PC-3 (cell line): ENCODE measurements at places on chromosomes 16 and 17.

DNA sequence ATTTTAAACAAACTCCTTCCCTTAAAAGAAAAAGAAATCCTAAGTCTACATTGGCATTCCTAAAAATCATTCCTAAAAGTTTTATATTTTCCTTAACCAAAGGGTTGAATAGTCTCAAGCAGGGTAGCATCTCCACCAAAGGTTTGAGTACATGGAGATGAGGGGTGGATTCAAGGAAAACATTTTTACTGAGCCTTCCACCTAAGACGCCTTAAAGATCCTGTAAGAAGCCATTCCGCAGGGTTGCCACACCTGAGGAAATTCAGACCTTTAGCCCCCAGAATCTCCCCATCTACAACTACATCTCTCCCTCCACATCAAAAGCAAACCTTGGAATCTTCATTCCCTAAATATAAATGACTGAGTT, 7.7 kb upstream of the AKTIP start:
- H3K4me1 ChIP-seq = peaks cover 15% of the 10 kb centered on the region
- DNase-seq = no peak
- no peaks in the 10 kb centered on the region for H3K36me3 ChIP-seq
- no peaks in the 10 kb centered on the region for H3K27me3 ChIP-seq
- H3K27ac ChIP-seq = no peak overlapping the region

GRCh38 chr17:20925091-20925490, 117.7 kb downstream of the USP22 start:
- H3K27me3 ChIP-seq = no peaks in the 10 kb centered on the region
- H3K36me3 ChIP-seq = no peaks in the 10 kb centered on the region
- no peak overlapping the region for H3K27ac ChIP-seq

- no peaks in the 10 kb centered on the region for H3K4me1 ChIP-seq
- no peaks in the 10 kb centered on the region for H3K36me3 ChIP-seq
- no peaks in the 10 kb centered on the region for H3K27me3 ChIP-seq
- H3K4me3 ChIP-seq = no peak overlapping the region
These were observed 151.7 kb downstream of the PRKCB start for GRCh38 chr16:23987443-23987842.

GRCh38 chr16:67845291-67846062, 1.3 kb upstream of the NUTF2 start:
- no peaks in the 10 kb centered on the region for H3K27me3 ChIP-seq
- H3K27ac ChIP-seq = peak overlapping the region; percentile 81
- H3K36me3 ChIP-seq = no peaks in the 10 kb centered on the region
- DNase-seq = no peak
- H3K4me3 ChIP-seq = peak overlapping the region; percentile 98
- H3K4me1 ChIP-seq = peaks cover 38% of the 10 kb centered on the region

DNA sequence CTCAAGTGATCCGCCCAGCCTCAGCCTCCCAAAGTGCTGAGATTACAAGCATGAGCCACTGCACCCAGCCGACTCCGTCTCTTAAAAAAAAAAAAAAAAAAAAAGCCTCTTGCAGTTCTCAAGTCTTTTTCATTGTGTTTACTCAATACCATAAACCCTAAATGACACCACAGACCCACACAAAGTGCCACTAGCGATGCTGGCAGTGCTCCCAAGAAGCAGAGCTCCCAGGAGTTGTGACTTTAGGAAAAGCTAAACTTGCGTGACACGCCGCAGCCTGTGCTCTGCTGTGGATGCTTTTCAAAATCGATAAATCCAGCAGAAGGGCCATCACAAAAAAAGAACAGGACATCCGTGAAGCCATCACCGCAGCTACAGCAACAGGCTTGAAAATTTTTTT, 114.7 kb downstream of the ANKRD11 start:
- peak overlapping the region; percentile 67 for H3K4me3 ChIP-seq
- peak; percentile 49 for DNase-seq
- no peaks in the 10 kb centered on the region for H3K27me3 ChIP-seq
- peak overlapping the region; percentile 72 for H3K27ac ChIP-seq
- no peaks in the 10 kb centered on the region; the same call in 1 of the 2 replicates for H3K36me3 ChIP-seq
- H3K4me1 ChIP-seq = peaks cover 22% of the 10 kb centered on the region

DNA sequence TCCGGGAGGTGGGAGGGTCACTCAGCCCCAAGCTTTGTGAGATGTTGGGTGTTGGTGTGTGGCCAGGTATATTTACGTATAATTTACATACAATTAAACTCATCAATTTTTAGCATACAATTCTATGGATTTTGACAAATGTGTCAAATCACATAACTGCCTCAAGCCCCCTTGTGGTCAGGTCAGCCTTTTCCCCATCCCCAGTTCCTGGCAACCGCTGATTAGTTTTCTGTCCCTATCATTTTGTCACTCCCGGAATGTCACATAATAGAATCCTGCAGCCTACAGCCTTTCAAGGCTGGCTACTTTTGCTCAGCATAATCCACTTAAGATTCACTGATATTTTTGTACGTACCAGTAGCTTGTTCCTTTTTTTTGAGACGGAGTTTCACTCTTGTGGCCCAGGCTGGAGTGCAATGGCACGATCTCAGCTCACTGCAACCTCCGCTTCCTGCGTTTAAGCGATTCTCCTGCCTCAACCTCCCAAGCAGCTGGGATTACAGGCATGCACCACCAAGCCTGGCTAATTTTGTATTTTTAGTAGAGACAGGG, 19.3 kb upstream of the RAI1 start:
- no peak for DNase-seq
- H3K27me3 ChIP-seq = no peaks in the 10 kb centered on the region
- no peak overlapping the region for H3K4me3 ChIP-seq
- no peak overlapping the region for H3K27ac ChIP-seq
- H3K4me1 ChIP-seq = peaks cover 16% of the 10 kb centered on the region; the same call in 1 of the 2 replicates
- H3K36me3 ChIP-seq = no peaks in the 10 kb centered on the region

DNA sequence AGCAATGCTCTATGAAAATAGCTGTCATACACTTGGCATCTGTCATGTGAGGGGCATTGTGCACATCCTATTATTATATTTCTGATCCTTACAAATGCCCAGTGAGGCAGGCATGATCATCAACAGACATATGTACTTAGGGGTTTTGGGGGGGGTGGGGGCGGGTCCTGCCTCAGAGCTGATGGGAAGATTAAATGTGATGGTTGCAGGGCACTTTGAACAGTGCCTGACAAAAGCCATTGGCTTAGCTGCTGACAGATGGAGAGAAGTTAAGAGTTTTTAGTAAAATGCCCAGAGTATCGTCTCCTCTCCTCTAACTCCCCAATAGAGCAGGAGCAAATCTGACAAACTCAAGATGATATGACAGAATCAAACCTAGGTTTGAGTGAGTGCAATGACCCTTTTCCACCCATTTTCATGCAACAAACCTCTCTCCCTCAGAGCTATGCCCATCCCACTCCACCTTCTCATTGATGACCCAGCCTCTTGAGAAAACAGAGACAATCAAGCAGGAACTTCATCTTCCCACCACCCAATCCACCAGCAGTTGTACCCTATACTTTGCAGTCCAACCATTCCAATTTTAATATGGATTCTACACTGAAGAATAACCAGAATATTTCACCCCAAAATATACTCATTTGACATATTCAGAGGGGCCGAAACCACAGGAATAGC, 4.8 kb downstream of the KLHL11 start:
- H3K27me3 ChIP-seq = no peaks in the 10 kb centered on the region
- H3K36me3 ChIP-seq = no peaks in the 10 kb centered on the region
- no peak overlapping the region for H3K27ac ChIP-seq
- no peak for DNase-seq

DNA sequence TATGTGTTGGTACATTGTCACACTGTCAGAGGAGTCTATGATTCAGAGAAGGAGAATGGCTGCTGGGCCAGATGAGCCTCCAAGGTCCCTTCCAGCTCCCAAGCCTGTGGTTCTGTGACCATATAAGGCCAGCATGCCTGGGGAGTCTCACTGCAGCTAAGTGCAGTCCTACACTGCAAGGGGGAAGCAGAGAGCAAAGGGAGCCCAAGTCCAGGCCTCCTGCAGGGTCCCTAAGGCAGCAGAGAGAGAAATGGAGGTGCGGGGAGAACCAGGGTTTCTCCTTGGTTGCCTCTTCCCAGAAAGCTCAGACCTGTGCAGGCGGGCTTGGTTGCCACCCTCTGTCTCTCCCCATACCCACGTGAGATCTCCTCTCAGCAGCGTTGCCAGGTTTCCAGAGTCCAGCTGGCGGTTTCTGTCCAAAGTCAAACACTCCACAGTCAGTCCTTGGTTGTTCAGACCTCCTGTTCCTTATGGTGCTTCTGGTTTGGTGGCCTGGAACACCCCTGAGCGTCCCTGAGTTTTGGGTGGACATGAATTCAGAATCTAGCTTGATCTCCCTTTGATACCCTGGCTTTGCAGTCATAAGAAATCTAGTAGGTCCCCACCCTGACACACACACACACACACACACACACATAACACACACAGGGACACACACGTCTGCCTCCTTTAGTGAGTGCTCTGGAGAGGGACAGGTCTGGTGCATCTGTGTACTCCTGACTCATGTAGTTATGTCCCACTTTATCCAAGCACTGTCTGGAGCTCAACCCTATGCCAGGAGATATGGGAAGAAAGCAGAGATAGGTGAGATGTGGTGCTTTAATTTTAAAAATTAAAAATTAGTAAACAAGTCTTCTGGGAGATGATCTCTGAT, 78.8 kb downstream of the GNAO1 start:
- peaks cover 23% of the 10 kb centered on the region; the same call in 1 of the 2 replicates for H3K27me3 ChIP-seq
- H3K4me3 ChIP-seq = no peak overlapping the region
- DNase-seq = no peak
- no peak overlapping the region for H3K27ac ChIP-seq

- no peaks in the 10 kb centered on the region for H3K36me3 ChIP-seq
- no peak for DNase-seq
- no peak overlapping the region for H3K27ac ChIP-seq
- H3K27me3 ChIP-seq = no peaks in the 10 kb centered on the region
- no peak overlapping the region for H3K4me3 ChIP-seq
- H3K4me1 ChIP-seq = 0 out of 2 replicates have a peak, but pooled peaks cover 3% of the 10 kb centered on the region
These were observed 1.2 kb downstream of the SRR start for GRCh38 chr17:2304931-2305330.

- H3K27me3 ChIP-seq = no peaks in the 10 kb centered on the region
- no peak overlapping the region for H3K27ac ChIP-seq
- H3K36me3 ChIP-seq = no peaks in the 10 kb centered on the region
- DNase-seq = no peak
- H3K4me3 ChIP-seq = no peak overlapping the region
- H3K4me1 ChIP-seq = peaks cover 13% of the 10 kb centered on the region
These were observed 2.1 kb downstream of the ARMC5 start for GRCh38 chr16:31461201-31461920.

- H3K27ac ChIP-seq = peak overlapping the region; percentile 12
- no peaks in the 10 kb centered on the region for H3K36me3 ChIP-seq
- peaks cover 8% of the 10 kb centered on the region; the same call in 1 of the 2 replicates for H3K4me1 ChIP-seq
- no peak overlapping the region for H3K4me3 ChIP-seq
- peak; percentile 68 for DNase-seq
These were observed 32.0 kb downstream of the KDM8 start for GRCh38 chr16:27235055-27235937.

GRCh38 chr17:32189343-32189742, 47.0 kb downstream of the RHOT1 start:
- DNase-seq = no peak
- H3K36me3 ChIP-seq = peaks cover 7% of the 10 kb centered on the region
- no peak overlapping the region for H3K4me3 ChIP-seq
- peaks cover 6% of the 10 kb centered on the region for H3K4me1 ChIP-seq
- no peaks in the 10 kb centered on the region for H3K27me3 ChIP-seq

- DNase-seq = peak; percentile 33
- H3K36me3 ChIP-seq = no peaks in the 10 kb centered on the region
- no peaks in the 10 kb centered on the region for H3K27me3 ChIP-seq
- H3K4me1 ChIP-seq = peaks cover 45% of the 10 kb centered on the region
- no peak overlapping the region for H3K27ac ChIP-seq
- no peak overlapping the region for H3K4me3 ChIP-seq
These were observed 13.5 kb upstream of the LHX1 start for GRCh38 chr17:36923814-36924221.

GRCh38 chr16:72357910-72358309, 186.0 kb upstream of the PMFBP1 start:
- no peak overlapping the region for H3K27ac ChIP-seq
- no peak overlapping the region for H3K4me3 ChIP-seq
- DNase-seq = no peak
- H3K4me1 ChIP-seq = no peaks in the 10 kb centered on the region
